ENCODE measurements at places on chromosomes 16 and 17.

DNA sequence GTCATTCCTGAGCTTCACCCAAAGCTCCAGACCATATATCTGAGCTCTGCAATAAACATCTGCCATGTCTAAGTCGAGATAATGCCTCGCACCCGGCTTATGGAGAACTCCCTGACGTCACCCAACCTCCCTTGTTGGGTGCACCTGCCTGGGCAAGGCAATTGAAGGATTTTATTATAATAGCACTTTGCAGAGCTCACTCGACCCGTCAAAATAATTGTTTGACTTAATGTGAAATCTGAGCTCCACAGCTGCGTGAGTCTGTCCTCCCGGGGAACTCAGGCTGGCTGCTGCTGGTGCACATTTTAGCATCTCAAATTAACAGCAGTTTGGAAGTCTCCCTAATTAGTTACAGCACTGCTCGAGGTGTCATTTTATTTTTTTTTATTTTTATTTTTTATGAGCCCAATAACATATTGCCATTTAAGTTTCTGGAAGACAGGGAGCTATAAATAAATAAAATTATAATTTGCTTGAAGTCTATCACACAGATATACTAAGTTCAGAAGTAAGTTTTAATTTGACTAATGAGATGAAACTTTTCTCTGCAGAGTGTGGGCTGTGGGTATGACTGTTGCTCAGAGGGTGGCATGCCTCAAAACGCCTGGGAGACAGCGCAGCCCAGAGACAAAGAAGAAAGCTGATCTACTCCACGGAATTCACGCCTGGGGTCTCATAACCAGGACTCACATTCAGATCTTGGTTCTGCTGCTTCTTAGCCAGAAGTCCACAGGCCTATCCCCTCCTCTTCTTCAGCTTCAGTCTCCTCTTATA, 401.4 kb upstream of the C16orf82 start:
- DNase-seq, result no peak

DNA sequence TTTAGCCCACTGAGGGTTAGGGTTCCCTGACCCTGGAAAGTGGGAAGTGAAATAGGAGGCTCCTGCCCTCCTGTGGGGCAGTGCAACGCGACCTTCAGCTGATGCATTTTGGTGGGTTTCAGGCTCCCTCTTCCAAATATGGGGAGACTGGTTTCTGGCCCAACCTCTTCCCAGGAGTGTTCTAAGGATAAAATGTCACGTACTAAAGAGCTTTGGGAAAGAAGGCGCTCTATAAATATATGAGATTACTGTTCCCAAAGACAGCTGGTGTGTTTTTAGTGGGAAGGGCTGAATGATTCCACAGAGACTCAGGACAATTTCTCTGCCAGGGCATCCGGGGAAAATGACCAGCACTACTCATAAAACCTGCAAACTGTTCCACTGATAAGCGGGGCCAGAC, 9.8 kb downstream of the SLC35B1 start:
- no peak for DNase-seq

GRCh38 chr17:43767053-43767712, 8.6 kb upstream of the SOST start:
- no peak for DNase-seq

GRCh38 chr17:50508573-50509460, 578 bp downstream of the MYCBPAP start:
- peak; percentile 51 for DNase-seq

- no peak for DNase-seq
These were observed 4.7 kb downstream of the RPL13 start for GRCh38 chr16:89565256-89565505.

GRCh38 chr16:11138022-11138768, 117.8 kb downstream of the SOCS1 start:
- no peak for DNase-seq

- peak; percentile 97 for DNase-seq
These were observed at the start of the genes FAHD1 and HAGH for GRCh38 chr16:1826691-1827573. FAHD1 (plus strand) TSS chr16:1827206; CDS start chr16:1827239, 33 bp downstream. HAGH (minus strand) TSS chr16:1826825; CDS start chr16:1826787, 38 bp downstream.

GRCh38 chr16:68085259-68086071, at the start of gene NFATC3:
NFATC3 (plus strand) TSS chr16:68085370; CDS start chr16:68085682, 312 bp downstream.
- peak; percentile 99 for DNase-seq

DNA sequence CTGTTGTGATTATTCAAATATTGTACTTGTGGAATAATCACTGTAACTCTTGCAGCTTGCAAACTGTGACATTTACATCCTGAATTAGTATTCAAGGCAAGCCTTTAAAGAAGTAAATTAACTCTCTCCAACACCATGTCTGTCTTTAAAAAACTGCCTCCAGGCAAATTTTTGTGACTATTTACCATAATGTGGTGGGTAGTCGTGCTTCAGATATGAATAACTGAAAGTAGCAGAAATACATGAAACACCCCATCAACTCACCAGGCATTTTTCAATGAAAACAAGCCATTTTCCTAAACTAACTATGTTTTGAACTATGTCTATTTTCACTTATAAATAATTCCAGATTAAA, 217.4 kb upstream of the PSMD7 start:
- no peak for DNase-seq

DNA sequence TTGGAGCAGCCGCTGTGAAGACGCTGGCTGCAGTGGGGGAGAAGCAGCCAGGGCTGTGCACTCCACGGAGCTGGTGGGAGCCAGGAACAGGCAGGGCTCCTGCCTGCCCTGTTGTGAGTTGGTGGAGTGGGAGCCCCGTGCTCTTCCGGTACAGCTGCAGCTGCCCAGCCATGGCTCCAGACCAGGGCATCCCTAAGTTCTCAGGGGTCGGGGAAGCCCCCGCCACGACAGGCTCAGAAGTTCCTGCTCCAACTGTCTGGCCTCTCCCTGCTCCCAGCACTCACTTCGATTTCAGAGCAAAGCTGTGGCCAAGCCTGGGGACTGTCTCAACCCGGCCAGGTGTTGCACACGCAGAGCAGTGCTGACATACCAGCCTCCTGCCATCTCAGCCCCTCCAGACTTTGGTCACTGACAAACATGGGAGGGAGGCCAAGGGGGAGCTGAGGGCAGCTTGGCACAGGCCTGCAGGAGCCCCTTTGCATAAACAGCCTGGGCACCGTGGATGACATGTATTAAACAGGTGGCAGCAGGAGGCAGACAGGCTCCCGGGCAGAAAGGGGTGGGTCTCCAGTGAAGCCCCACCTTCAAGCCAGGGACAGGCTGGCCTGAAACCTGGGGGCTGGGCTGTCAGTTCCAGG, 13.9 kb upstream of the KDM8 start:
- no peak for DNase-seq

- no peak for DNase-seq
These were observed 829 bp downstream of the GCGR start for GRCh38 chr17:81804559-81805399.

DNA sequence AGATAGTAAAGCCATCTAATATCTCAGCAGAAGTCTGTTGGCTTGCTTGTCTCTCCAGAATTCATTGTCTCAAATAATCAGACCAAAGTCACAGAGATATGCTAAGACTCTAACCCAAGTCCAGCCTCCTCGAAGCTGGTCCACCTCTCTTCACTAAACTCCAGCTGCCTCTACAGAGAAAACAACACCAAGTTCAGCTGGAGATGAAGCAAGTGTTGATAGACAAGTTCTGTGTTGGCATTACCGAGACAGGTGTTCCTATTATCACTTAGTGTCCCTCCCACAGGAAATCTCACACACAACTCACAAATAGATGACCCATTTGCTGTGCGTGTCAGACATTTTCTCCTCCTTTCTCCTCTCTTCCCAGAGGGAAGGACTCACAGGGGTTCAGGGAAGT, 164.4 kb upstream of the ANKFN1 start:
- no peak for DNase-seq

DNA sequence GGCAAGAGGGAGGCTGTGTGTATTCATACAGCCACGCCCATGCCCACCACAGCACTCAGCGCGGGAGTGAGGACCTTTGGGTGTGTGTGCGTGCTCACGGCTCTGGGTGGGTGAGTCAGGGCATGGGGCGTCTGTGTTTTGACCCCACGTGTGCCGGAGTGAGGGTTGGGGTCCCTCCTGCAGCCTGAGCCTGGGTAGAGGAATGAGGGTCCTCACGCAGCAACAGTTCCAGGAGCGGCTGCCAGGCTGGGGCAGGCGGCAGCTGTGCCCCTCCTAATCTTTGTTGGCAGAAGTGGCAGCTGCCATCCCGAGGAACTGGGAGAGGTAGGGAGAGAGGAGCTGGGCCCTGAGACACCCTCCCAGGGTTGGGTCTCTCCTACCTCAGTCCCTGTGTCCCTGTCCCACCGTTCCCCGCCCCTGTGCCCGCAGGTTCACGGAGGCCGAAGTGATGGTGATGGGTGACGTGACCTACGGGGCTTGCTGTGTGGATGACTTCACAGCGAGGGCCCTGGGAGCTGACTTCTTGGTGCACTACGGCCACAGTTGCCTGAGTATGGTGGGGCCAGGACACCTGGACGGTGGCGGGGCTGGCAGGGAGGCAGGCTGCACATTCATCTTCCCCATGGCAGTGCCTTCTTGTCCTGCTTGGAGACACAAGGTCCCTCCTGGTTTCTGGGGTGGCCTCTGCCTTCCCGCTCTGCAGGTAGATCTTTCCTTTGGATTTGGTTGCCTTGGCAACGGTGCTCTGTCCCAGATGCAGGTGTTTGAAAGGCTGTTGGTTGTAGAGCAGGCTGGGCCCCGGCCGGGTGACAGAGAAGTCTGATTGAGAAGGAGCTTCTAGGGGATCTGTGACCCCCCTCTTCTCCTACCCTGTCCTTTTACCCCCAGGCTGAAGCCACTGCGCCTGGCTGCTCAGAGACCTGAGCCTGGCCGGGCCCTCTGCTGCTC, 5.9 kb downstream of the DPH1 start:
- no peak for DNase-seq

DNA sequence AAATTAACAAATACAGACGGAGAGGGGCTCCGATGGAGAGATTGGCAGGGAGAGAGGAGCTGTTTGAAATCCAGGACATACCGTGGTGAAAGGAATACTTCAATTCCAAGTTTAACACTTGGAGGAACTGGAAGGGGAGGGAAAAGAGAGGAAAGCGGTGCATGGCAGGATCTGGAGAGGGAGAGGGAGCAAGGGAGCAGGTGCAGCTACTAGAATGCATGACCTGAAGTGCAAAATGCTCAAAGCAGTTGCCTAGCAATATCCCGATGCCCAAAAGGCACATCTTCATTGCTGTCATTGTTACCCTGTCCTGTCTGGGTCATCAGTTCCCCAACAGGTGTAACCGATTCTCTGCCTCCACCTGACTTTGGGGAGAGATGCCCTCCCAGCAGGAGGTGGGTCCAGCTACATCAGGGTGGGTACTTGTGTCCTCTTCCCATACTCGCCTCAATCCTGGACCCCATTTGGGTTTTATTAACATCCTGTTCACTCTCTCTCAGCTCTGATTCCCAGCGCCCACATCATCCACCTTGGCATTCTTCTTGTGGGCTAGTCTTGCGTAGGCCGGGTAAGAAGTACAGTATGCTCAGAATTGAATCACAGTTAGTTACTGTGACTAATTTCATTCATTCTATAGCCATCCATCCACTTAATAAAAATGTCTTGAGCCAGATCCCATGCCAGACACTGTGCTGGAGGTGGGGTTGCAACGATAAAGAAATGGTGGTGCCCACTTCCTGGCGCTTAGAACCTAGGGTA, 37.4 kb upstream of the EMP2 start:
- peak; percentile 10 for DNase-seq

- DNase-seq, result peak; percentile 99
These were observed 16.7 kb downstream of the SOCS3 start for GRCh38 chr17:78343187-78343542.

DNA sequence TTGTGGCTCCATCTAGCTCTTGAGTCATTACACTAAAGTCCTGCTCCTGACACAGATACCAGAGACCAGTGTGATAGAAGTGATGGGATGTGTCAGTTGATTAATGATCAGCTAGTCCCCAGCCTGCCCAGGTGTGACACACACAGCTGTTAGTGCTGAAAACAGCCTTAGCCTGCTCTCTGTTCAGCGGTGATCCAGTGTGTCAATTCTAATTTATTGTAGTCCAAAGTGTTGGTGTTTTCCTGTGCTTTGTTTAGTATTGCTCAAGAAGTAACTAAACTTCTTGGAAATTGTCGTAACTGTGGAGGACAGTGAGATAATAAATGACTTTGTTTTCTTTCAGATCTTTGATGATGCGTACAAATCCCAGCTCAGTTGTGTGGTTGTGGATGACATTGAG, 92.3 kb downstream of the WNT3 start:
- peak; percentile 38 for DNase-seq

DNA sequence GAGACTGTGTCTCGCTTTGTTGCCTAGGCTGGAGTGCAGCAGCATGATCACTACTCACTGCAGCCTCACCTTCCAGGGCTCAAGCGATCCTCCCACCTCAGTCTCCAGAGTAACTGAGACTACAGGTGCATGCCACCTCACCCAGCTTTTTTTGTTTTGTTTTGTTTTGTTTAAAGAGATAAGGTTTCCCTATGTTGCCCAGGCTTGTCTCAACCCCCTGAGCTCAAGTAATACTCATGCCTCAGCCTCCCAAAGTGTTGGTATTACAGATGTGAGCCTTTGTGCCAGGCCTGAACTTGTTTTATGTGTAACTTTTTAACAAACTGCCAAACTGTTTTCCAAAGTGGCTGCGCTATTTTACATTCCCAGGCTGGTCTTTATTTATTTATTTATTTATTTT, 41.8 kb upstream of the NUDT7 start:
- no peak for DNase-seq

DNA sequence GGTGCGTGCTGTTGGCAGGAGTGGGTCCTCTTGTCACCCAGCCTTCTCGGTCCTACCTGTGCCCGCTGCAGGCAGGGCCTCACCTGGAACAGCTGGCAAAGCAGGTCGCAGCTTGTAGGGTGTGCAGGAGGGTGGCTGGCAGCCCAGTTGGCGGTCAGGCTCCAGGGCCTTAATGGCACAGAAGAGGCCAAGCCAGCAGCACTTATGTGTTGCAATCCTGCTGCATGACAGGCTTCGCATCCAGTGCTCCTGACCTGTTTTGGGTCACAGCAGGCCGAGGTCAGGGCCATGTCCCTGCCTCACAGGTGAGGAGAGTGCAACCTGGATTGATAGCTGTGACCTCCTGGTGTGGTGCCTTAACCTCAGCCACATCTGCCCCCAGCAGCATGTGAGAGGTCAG, 31.9 kb downstream of the ZC3H18 start:
- DNase-seq, result no peak

DNA sequence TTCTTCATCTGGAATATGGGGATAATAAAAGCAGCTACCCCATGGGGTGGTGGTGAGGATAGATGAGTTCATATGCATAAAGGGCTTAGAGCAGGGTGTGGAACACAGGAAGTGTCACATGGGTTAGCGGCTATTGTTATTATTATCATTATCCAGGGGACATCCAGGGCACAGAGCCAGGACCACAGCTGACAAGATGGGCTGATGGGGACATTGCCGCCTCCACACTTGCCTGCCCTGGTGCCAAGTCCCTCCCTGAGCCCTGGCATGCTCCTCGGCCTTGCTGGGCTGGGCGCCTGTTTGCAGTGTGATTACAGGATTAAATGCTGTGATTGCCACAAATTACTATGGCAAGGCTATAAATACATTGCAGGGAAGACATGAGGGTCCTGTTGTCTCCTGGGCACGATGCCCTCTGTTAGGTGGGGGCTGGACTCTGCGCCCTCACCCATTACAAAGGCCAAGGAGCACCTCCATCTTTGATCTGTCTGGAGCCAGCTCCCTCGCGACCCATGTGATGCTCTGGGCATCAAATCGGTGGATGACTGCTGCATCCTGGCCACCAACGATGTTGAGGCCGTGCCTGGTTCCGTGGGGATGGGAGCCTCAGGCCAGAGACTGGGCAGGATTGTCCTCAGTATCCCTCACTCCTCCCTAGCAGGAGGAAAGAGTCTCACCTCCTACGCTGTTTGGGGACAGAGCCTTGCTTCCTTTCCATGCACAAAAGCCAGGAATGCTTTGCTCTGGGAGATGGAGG, 43.2 kb downstream of the PIMREG start:
- peak; percentile 17 for DNase-seq

- no peak for DNase-seq
These were observed 112.7 kb downstream of the ARHGAP44 start for GRCh38 chr17:12902046-12902445.

- DNase-seq, result no peak
These were observed 1.9 kb downstream of the PLEKHH3 start for GRCh38 chr17:42674755-42675347.
